Immature natural killer cell (primary cell): ENCODE measurements at places on chromosomes 4 and X. TPM values are rescaled to one million over a fixed set of nuclear protein-coding genes. Genes with fewer than 3 reads are reported as not detected.

GRCh38 chrX:47843363-47843762 is 6.7 kb downstream of the ZNF81 start:
- H3K4me3 ChIP-seq: no peak overlapping the region
- no peaks in the 10 kb centered on the region for H3K36me3 ChIP-seq
- H3K4me1 ChIP-seq: peaks cover 8% of the 10 kb centered on the region
- peaks cover 4% of the 10 kb centered on the region for H3K27me3 ChIP-seq
- no peak for DNase-seq

- H3K4me3 ChIP-seq: no peak overlapping the region
- H3K36me3 ChIP-seq: no peaks in the 10 kb centered on the region
- no peak overlapping the region for H3K27ac ChIP-seq
- no peaks in the 10 kb centered on the region for H3K27me3 ChIP-seq
- DNase-seq: no peak
Measured at GRCh38 chr4:65799513-65799912, 129.2 kb upstream of the EPHA5 start.

Gene GPR173
- polyA plus RNA-seq: not detected

DNA sequence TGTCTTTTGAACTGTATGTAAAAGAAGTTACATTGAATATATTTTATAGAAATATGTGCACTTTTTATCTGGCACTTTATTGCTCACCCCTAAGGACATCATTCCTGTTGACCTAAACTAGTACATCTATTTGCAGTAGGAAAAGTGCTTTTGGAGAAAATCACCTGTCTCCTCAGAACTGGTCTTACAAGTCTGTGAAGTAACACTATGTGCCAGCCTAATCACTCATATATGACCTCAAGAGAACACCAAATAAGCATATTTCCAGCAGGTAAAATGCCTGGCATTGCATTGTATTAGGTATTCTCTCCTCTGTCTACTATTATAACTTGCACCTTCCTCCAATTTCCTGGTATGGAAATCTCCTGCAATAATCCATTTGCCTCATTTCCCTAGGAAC is 4.0 kb upstream of the GASK1B start:
- H3K4me1 ChIP-seq: no peaks in the 10 kb centered on the region
- no peak overlapping the region for H3K27ac ChIP-seq
- H3K4me3 ChIP-seq: no peak overlapping the region
- H3K36me3 ChIP-seq: no peaks in the 10 kb centered on the region
- DNase-seq: no peak

- H3K27ac ChIP-seq: peak overlapping the region; percentile 56
- DNase-seq: peak; percentile 48
- H3K4me3 ChIP-seq: no peak overlapping the region
- H3K27me3 ChIP-seq: peaks cover 7% of the 10 kb centered on the region
- H3K4me1 ChIP-seq: peaks cover 12% of the 10 kb centered on the region
- no peaks in the 10 kb centered on the region for H3K36me3 ChIP-seq
Measured at GRCh38 chr4:38949411-38950051, 81.9 kb downstream of the FAM114A1 start.

DNA sequence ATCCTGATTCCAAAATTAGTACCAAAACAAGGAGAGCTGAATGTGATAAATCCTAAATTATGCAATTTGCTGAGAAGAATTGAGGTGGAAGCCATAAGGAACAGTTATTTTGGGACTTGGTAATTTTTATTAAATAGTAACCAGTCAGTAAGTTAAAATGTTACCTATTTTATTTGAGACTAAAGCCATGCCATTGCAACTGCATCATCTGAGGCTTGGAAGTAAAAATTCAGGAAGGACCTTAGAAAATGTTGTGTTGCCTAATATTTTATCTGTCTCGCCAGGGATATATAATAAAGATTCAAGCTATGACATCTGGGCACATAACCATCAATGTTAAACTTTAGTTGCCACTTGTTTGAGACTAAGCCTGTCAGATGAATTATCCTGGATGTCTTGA is 341.3 kb upstream of the MAGEB16 start:
- no peaks in the 10 kb centered on the region for H3K36me3 ChIP-seq
- H3K27me3 ChIP-seq: no peaks in the 10 kb centered on the region
- no peak overlapping the region for H3K27ac ChIP-seq
- H3K4me1 ChIP-seq: no peaks in the 10 kb centered on the region
- DNase-seq: no peak

DNA sequence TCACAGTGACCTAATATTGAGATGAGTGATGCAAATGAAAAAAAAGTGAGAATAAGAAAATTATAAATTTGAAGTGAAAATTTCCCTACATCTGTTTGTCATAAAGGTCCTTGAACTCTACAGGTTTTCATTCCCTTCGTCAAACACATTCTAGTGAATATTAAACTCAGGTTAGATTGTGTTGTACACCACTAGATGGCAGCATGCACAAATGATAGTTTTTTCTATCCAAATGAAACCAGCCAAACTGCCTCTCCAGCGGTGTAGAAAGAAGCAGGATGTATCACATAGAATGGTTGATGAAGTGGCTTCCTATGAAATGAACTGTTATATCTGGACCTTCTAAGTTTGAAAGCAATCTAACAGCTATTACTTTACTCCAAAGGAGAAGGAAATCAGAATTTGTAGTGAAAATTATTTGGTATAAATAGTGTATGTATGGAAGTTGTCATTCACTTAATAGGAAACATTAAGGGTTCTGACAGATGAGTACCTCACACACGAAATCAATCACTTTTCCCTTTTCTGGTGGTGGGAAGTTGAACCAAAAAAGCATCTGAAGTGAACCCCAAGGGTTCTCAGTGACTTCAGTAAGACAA is 382.7 kb downstream of the UNC5C start:
- H3K4me1 ChIP-seq: peaks cover 20% of the 10 kb centered on the region
- DNase-seq: peak; percentile 46
- no peaks in the 10 kb centered on the region for H3K27me3 ChIP-seq
- no peaks in the 10 kb centered on the region for H3K36me3 ChIP-seq
- no peak overlapping the region for H3K27ac ChIP-seq
- no peak overlapping the region for H3K4me3 ChIP-seq

- peaks cover 3% of the 10 kb centered on the region for H3K27me3 ChIP-seq
- peaks cover 59% of the 10 kb centered on the region for H3K36me3 ChIP-seq
- no peak for DNase-seq
Measured at GRCh38 chr4:128986019-128986418, 107.3 kb downstream of the SCLT1 start.

- no peaks in the 10 kb centered on the region for H3K27me3 ChIP-seq
- no peak overlapping the region for H3K27ac ChIP-seq
- DNase-seq: no peak
- H3K36me3 ChIP-seq: no peaks in the 10 kb centered on the region
- no peak overlapping the region for H3K4me3 ChIP-seq
Measured at GRCh38 chrX:153409414-153410101, 1.7 kb upstream of the ZFP92 start.

GRCh38 chrX:52422884-52423283 is 54.1 kb downstream of the XAGE2 start:
- H3K27me3 ChIP-seq: peaks cover 14% of the 10 kb centered on the region
- no peaks in the 10 kb centered on the region for H3K4me1 ChIP-seq
- no peak overlapping the region for H3K4me3 ChIP-seq
- H3K36me3 ChIP-seq: no peaks in the 10 kb centered on the region
- no peak overlapping the region for H3K27ac ChIP-seq
- DNase-seq: no peak

Gene SLC9A6
- 18.6 TPM for polyA plus RNA-seq

DNA sequence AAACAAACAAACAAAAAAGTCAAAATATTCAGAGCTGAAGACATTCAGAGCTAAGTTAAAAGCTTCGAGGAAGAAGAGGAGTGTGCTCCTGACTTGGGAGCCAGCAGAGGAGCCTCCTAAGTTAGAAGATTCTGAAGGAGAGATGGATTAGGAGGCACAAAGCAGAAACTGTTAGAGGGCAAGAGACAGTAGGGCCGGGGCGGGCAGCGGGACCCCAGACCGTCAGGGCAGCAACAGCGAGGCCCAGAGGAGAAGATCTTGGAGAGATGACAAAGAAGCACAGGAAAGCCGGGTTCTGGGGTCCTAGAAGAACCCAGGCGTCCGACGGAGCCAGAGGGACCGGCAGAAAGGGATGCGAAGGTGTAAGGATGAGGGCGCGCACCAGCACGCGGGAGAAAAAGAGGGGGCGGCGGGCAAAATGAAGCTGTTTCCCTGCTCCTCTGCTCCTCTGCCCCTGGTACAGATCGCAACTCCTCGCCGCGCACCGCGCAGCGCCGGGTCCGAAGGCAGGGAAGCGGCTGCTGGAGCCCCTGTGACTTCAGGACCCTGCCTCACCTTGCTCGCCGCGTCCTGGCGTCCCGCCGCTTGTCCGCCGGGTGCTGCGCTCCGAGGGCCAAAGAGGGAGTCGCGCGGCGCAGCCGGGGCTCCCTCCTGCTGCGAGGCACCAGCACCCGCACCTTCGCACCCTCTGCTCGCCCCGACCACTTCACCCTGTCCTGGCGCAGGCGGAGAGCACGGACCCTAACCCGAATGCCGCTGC is 477 bp downstream of the KLHL13 start:
- peaks cover 2% of the 10 kb centered on the region for H3K27me3 ChIP-seq
- H3K27ac ChIP-seq: no peak overlapping the region
- H3K4me1 ChIP-seq: peaks cover 4% of the 10 kb centered on the region
- no peaks in the 10 kb centered on the region for H3K36me3 ChIP-seq
- DNase-seq: peak; percentile 6

Gene PRSS12
- polyA plus RNA-seq: not detected

DNA sequence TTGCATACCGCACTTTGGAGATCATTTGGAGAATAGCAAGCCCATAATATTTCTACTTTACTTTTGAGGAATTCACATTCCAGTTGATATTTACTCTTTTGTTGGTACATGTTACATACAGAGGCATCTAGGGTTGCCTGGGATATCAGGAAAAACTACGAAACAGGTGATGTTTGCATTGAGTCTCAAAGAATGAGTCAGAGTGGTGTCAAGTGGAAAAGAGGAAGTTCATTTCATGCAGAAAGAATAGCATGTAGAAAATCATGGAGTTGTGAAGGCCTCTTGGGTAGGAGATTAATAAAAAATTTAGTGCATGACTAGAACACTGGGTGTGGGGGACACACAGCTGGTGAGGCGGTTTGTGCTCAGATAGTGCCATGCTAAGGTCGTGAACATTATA is 33.5 kb upstream of the ELOVL6 start:
- H3K4me3 ChIP-seq: no peak overlapping the region
- no peaks in the 10 kb centered on the region for H3K36me3 ChIP-seq
- H3K27ac ChIP-seq: no peak overlapping the region
- no peaks in the 10 kb centered on the region for H3K4me1 ChIP-seq

- H3K4me1 ChIP-seq: peaks cover 47% of the 10 kb centered on the region
- DNase-seq: no peak
- H3K27me3 ChIP-seq: peaks cover 1% of the 10 kb centered on the region
Measured at GRCh38 chr4:184816962-184817361, 8.8 kb downstream of the ACSL1 start.

DNA sequence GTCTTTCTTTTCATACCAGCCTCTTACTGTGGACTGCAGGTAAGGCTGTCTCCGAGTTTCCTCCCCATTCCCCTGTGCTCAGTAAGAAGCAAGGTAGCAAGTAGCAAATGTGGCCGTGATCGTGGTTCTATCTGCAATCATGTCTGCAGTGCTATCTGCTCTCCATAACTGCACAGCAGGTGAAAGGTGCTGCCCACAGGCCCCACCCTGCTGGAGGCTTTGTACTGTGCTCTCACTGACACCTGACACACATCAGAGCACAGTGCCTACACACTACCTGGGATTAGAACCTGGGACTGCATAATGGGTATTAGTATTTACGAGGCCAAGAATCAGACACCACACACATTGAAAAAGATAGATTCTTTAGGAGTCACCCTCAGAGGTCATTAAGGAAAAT is 15.3 kb downstream of the PGRMC1 start:
- peaks cover 8% of the 10 kb centered on the region for H3K27me3 ChIP-seq
- DNase-seq: no peak
- H3K27ac ChIP-seq: no peak overlapping the region
- H3K36me3 ChIP-seq: no peaks in the 10 kb centered on the region

- H3K27me3 ChIP-seq: peaks cover 5% of the 10 kb centered on the region
- H3K4me3 ChIP-seq: no peak overlapping the region
- H3K4me1 ChIP-seq: no peaks in the 10 kb centered on the region
- no peak for DNase-seq
- no peak overlapping the region for H3K27ac ChIP-seq
- no peaks in the 10 kb centered on the region for H3K36me3 ChIP-seq
Measured at GRCh38 chr4:143391895-143392294, 55.2 kb downstream of the GAB1 start.

Gene GRID2
- polyA plus RNA-seq: not detected

Gene PPP1R2C
- polyA plus RNA-seq: not detected

Gene SLC7A11
- polyA plus RNA-seq: not detected

- no peaks in the 10 kb centered on the region for H3K36me3 ChIP-seq
- H3K27me3 ChIP-seq: no peaks in the 10 kb centered on the region
- H3K4me1 ChIP-seq: no peaks in the 10 kb centered on the region
- no peak for DNase-seq
- H3K27ac ChIP-seq: no peak overlapping the region
- no peak overlapping the region for H3K4me3 ChIP-seq
Measured at GRCh38 chr4:149831656-149832208, 16.1 kb upstream of the IQCM start.

- H3K4me1 ChIP-seq: peaks cover 10% of the 10 kb centered on the region
- no peaks in the 10 kb centered on the region for H3K27me3 ChIP-seq
- H3K36me3 ChIP-seq: peaks cover 8% of the 10 kb centered on the region
- no peak overlapping the region for H3K4me3 ChIP-seq
- no peak for DNase-seq
Measured at GRCh38 chr4:106299977-106300376, 16.0 kb downstream of the TBCK start.

GRCh38 chrX:34381241-34381640 is 249.1 kb upstream of the FAM47A start:
- H3K27me3 ChIP-seq: peaks cover 4% of the 10 kb centered on the region
- no peak for DNase-seq
- H3K36me3 ChIP-seq: no peaks in the 10 kb centered on the region
- H3K4me3 ChIP-seq: no peak overlapping the region
- no peak overlapping the region for H3K27ac ChIP-seq

DNA sequence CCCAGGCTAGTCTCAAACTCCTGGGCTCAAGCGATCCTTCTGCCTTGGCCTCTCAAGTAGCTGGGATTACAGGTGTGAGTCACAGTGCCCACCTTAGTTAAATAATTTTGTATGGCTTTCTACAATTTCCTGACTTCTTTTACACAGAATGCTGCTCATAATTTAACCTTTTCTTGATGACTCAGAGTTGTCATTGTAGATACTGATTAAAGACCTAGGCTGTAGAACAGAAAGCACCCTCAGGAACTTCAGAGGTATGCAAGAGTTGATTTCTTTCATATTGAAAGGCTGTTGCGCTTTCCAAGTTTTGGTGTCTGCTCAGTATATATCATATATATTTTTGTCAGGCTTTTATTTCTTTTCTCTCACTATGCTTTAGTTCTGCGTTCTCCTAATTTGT is 21.1 kb upstream of the GPR34 start:
- DNase-seq: no peak
- H3K27me3 ChIP-seq: peaks cover 10% of the 10 kb centered on the region
- H3K4me1 ChIP-seq: peaks cover 12% of the 10 kb centered on the region
- no peak overlapping the region for H3K27ac ChIP-seq
- no peak overlapping the region for H3K4me3 ChIP-seq

- H3K4me1 ChIP-seq: peaks cover 10% of the 10 kb centered on the region
- no peaks in the 10 kb centered on the region for H3K27me3 ChIP-seq
- H3K36me3 ChIP-seq: no peaks in the 10 kb centered on the region
- peak; percentile 10 for DNase-seq
Measured at GRCh38 chr4:83503974-83504373, 19.1 kb upstream of the ABRAXAS1 start.

- peaks cover 1% of the 10 kb centered on the region for H3K27me3 ChIP-seq
- peaks cover 2% of the 10 kb centered on the region for H3K4me1 ChIP-seq
- peaks cover 3% of the 10 kb centered on the region for H3K36me3 ChIP-seq
- H3K27ac ChIP-seq: no peak overlapping the region
- no peak for DNase-seq
- no peak overlapping the region for H3K4me3 ChIP-seq
Measured at GRCh38 chrX:14883826-14884225, 10.6 kb downstream of the MOSPD2 start.
